Ascending aorta (tissue), 2 donors: ENCODE measurements at places on chromosomes 11 and 22.
A peak's percentile ranks its signal among the peaks of the same experiment; 100 is the strongest.

DNA sequence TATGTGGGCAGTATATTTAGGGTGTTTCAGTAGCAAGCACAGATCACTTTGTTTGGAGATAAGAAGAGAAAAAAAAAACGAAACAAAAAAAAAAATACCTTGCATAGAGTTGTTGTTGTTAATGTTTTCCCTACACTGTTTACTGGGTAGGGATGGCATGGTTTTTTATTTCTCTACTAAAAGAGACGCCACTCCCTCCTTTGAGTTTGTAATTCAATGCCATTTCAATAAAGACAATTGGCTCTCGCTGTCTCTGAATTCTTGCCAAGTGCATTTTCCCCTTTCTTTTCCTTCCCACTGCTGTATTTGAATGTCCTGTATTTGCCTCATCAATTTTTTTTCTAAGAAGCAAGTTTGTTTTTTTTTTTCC lies 213.9 kb upstream of the UBASH3B start:
- no peak for DNase-seq

- no peak for DNase-seq
Observed at GRCh38 chr11:2201542-2201941, 29.9 kb upstream of the TH start.

GRCh38 chr11:33912405-33913361 lies 20.8 kb upstream of the LMO2 start:
- no peak for DNase-seq

GRCh38 chr11:783581-784015 lies 6.3 kb downstream of the CEND1 start:
- peak; percentile 83 for DNase-seq

GRCh38 chr22:29031227-29032011 lies 30.2 kb downstream of the C22orf31 start:
- DNase-seq = peak; percentile 77
